T-cell (primary cell): ENCODE measurements at places on chromosomes 2 and 18. TPM values are rescaled to one million over a fixed set of nuclear protein-coding genes. Genes with fewer than 3 reads are reported as not detected.

The CXCR1 gene
- 0.12 TPM for total RNA-seq

The SEPTIN10 gene
- 2.2 TPM for total RNA-seq

The TUBB8B gene
- not detected for total RNA-seq

The TTN gene
- total RNA-seq, result 14.3 TPM

DNA sequence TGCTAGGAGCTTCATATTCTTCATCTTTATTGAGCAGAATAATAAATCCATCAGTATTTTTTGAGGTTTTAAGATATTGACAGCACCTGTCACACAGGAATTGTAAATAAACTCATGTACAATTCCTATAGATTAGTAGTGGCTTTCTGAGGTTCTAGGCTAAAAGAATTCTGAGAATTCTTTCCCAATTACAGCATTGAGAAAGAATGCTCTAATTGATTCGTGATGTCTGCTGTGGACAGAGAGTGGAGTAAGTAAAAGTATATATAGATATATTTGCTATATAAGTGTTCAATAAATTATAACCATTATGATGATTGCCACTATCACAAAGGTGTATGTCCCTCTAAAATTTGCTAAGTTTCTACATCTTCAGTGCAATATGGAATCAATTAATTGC lies 186.5 kb upstream of the NRP2 start:
- no peaks in the 10 kb centered on the region for H3K36me3 ChIP-seq
- no peaks in the 10 kb centered on the region for H3K27me3 ChIP-seq
- DNase-seq, result no peak
- no peaks in the 10 kb centered on the region for H3K4me1 ChIP-seq
- no peak overlapping the region for H3K4me3 ChIP-seq

DNA sequence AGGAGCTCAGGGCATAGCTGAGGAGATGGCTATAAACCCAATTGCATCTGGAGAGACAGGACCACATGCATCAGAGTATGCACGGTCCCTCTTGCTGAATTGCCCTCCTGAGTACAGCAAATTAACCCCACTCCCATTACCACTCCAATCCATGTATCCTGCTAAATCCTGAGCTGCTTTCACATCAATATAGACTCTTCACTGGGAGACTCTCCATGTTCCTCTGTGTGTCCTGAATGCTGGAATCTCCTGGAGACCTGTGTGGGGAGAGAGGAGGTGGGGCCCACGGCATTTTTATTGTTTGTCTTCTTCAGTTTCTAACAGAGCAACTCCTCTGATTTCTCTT lies 41.6 kb downstream of the THNSL2 start:
- H3K27me3 ChIP-seq, result no peaks in the 10 kb centered on the region
- H3K36me3 ChIP-seq, result no peaks in the 10 kb centered on the region
- H3K4me3 ChIP-seq, result no peak overlapping the region

DNA sequence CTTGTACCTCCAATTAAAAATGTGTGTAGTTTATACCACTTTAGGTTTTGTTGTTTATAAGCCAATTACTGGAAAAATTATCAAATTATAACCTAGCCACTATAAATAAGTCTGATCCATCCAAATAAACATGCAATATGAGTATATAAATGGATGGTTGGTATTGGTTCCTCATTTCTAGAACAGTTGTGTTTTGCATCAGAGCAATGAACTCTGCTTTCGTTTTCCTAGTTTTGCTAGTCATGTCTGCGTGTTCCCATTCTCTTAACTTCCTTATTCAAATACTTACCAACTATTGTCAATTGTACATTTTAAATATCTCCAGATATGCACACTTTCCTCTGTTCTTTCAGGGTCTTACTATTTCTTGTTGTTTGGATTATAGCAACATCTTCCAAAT lies 641.7 kb downstream of the NR4A2 start:
- H3K4me1 ChIP-seq, result no peaks in the 10 kb centered on the region
- H3K27me3 ChIP-seq, result no peaks in the 10 kb centered on the region
- no peak overlapping the region for H3K4me3 ChIP-seq
- DNase-seq, result no peak

DNA sequence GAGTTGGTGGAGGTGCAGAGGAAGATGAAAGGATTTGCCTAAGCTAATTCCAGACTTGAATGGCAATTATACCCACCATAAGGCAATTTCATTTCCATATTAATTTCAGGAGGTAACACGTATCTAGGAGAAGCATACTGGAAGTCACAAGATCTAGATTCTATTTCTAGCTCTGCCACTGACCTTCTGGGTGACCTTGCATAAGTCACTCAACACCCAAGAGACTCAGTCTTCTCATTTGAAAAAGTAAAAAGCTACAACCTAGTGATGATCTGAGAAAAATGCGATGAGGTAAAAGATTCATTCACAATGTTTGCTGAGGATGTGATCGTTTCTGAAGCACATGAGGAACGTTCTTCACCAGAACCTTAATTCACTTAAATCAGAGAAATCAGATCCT lies 55.9 kb downstream of the GRB14 start:
- no peak overlapping the region for H3K4me3 ChIP-seq
- H3K27me3 ChIP-seq, result no peaks in the 10 kb centered on the region
- DNase-seq, result no peak
- H3K4me1 ChIP-seq, result no peaks in the 10 kb centered on the region

DNA sequence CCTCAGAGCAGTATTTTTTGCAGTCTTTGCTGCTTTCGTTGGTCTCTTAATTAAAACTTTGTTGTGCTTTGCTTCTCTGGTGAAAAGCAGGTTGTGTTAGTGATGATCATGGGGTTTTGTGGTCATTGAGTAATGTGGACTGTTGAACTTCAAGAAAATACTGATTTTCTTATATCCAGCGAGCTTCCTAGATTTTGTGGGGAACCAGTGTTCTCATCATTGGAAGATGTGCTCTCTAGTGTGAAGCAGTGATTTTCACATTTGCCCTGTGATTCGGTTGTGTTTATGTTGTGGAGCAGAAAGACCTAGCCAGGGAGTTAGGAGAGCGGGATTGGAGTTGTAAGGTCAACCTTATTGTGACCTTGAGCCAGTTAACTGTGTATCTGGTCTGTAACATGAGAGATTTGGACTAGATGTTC lies 12.4 kb downstream of the ASAP2 start:
- no peaks in the 10 kb centered on the region for H3K4me1 ChIP-seq
- DNase-seq, result no peak
- no peak overlapping the region for H3K4me3 ChIP-seq
- no peaks in the 10 kb centered on the region for H3K27me3 ChIP-seq
- H3K36me3 ChIP-seq, result no peaks in the 10 kb centered on the region

- no peak overlapping the region for H3K4me3 ChIP-seq
- no peak for DNase-seq
- no peak overlapping the region for H3K27ac ChIP-seq
- no peaks in the 10 kb centered on the region for H3K27me3 ChIP-seq
- peaks cover under 1% of the 10 kb centered on the region for H3K4me1 ChIP-seq
Observed at GRCh38 chr2:26324903-26325302, 21.0 kb upstream of the SELENOI start.

GRCh38 chr2:226556050-226556449 lies 243.6 kb downstream of the IRS1 start:
- H3K36me3 ChIP-seq, result no peaks in the 10 kb centered on the region
- H3K27ac ChIP-seq, result no peak overlapping the region
- H3K4me3 ChIP-seq, result no peak overlapping the region
- H3K4me1 ChIP-seq, result no peaks in the 10 kb centered on the region

GRCh38 chr2:175414882-175415487 lies 233.5 kb upstream of the ATP5MC3 start:
- no peak overlapping the region for H3K4me3 ChIP-seq
- no peaks in the 10 kb centered on the region for H3K36me3 ChIP-seq
- H3K27me3 ChIP-seq, result no peaks in the 10 kb centered on the region
- H3K4me1 ChIP-seq, result no peaks in the 10 kb centered on the region
- no peak overlapping the region for H3K27ac ChIP-seq

DNA sequence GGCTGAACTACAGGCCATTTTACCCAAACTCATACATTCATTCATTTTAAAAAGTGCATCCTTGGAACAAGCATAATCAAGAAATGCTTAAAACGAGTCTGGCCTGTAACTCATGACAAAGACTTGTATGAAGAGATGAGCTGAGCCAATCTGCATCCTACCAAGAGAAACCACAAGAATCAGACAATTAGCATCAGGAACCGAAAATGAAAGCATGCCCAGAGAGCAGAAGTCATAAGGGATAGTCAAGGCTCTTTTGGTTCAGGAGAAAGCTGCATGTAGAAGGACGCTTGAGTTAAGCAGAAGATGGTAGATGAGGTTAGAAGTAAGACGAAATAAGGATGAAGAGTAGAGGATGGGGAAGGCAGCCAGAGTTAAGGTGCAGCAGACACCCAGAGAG lies 137.0 kb upstream of the CTNNA2 start:
- DNase-seq, result no peak
- H3K27ac ChIP-seq, result no peak overlapping the region
- H3K4me3 ChIP-seq, result no peak overlapping the region
- H3K36me3 ChIP-seq, result no peaks in the 10 kb centered on the region

GRCh38 chr18:7116001-7116730 lies 1.4 kb downstream of the LAMA1 start:
- DNase-seq, result no peak
- peaks cover 16% of the 10 kb centered on the region for H3K27me3 ChIP-seq
- H3K4me3 ChIP-seq, result no peak overlapping the region
- no peak overlapping the region for H3K27ac ChIP-seq

DNA sequence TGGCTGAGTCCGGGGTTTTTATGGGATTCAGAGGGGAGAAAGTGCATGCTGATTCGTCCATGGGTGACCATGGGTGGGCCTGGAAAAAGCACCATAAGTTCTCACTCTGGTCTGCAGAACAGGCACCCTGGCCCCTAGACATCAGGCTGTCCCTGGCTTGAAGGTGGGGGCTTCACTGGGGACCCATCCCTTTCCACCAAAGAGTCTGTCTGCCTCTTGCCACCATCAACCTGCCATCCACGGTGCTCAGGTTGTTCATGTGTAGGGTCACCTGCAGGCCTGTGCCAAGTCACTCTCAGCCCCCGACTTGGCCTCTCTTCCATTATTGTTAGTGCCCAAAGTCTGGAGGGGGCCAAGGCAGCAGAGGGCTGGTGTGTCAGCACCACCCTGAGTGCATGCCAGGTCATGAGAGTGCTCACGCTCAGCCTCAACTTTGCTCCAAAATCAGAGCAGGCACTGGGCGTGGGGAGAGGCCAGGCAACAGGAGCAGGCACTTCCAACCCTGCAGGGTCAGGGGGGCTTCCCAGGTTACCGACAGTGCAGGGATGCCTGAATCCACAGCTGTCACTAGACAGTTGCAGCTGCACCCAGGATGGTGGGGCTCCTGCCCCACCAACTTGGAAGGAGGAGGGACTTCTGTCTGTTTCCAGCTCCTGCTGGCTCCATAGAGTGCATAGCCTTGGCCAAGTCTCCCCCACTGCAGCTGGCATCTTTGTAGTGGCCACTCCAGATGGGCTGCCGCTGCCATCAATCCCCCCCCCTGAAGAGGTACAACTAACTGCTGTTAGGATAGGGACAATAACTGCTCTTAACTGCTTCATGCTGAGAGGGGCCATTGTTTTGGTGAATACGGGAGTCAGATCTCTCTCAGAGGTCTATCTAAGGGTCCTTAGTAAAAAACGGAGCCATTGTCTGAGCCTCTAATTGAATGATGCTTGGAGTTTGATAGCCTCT lies 209.3 kb downstream of the AKAIN1 start:
- H3K27me3 ChIP-seq, result no peaks in the 10 kb centered on the region
- no peaks in the 10 kb centered on the region for H3K4me1 ChIP-seq
- no peak overlapping the region for H3K27ac ChIP-seq
- no peaks in the 10 kb centered on the region for H3K36me3 ChIP-seq

DNA sequence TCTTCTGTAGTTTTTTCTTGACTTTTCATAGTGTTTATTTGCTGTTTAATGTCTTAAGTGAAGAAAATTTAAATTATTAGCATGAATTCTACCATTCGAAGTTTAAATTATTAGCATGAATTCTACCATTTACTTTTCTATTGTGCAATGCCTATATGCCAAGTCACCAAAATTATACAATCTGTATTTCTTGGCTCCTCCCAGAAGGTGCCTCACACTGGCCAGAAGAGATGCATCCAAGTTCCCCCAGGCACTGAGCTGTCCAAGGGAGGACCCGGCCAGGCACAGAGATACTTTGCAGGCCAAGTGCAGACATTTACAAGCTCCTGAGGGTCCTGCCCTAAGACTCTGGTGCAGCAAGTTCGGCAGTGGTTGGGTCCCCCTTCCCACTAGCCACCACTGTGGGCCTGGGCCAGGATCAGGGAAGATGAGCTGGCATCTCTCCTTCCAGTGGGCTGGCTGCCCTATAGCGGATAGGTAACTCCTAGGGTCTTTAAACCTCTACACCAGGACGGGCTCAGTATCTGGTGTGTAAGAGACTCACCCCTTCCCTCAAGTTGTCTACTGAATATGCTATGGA lies 31.3 kb downstream of the TMEM247 start:
- no peak overlapping the region for H3K27ac ChIP-seq
- H3K4me3 ChIP-seq, result no peak overlapping the region
- H3K27me3 ChIP-seq, result no peaks in the 10 kb centered on the region
- H3K36me3 ChIP-seq, result no peaks in the 10 kb centered on the region
- H3K4me1 ChIP-seq, result no peaks in the 10 kb centered on the region

DNA sequence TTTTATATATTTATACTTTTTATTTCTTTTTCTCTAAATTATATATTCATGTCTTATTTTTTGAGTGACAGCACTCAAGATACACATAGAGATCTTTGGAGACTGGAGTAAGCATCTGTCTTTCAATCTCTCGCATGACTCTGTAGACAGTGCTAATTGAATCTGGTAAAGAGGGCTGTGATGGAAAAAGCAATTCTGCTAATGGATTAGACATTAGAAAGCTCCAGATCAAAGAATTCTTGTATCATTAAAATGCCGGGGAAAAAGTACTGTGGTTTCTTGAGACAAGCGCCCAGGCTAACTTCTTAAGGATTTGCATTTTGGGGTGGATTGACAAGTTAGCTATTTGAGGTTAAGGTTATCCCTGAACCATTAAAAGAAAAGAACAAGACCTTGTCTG lies 383.1 kb upstream of the TNP1 start:
- H3K27me3 ChIP-seq, result no peaks in the 10 kb centered on the region
- no peak for DNase-seq
- no peak overlapping the region for H3K27ac ChIP-seq
- H3K4me3 ChIP-seq, result no peak overlapping the region
